ENCODE measurements at places on chromosomes 3 and 15. TPM values are rescaled to one million over a fixed set of nuclear protein-coding genes. Genes with fewer than 3 reads are reported as not detected.
A peak's percentile ranks its signal among the peaks of the same experiment; 100 is the strongest.

DNA sequence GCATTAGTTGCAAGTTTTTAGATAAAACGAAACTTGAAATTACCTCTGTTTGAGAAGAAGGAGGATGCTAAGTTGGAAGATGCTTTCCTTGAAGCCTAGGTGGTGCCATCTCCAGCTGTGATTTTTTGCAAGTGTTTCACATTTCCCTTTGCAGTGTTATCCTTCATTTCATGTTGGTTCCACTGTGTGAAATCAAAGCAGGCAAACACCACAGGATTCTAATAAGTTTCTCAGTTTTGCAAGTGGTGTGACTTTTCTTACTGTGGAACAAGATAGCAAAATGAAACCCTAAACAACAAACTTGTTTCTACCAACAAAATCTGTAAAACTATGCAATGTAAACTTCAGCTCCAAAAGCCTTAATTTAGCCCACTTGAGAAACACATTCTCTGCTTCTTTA lies 260.9 kb downstream of the OXSM start:
- no peak for DNase-seq

DNA sequence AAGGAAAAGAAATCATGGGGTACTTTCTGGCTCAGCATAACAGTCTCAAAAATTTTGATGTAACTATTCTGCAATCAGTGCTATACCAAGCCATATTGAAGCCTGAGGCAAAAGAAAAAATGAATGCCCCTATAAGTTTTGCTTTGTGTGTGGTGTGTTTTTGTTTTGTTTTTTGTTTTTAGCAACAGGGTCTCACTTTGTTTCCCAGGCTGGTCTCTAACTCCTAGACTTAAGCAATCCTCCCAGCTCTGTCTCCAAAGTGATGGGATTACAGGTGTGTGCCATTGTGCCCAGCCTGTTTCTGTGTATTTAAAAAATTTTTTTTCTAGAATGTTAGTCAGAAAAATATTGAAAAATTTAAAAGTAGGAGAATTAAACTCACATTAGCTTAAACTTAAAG lies 93.2 kb downstream of the ZNF280D start:
- peak; percentile 31 for DNase-seq

- DNase-seq: no peak
Observed at GRCh38 chr15:64856429-64857145, 14.9 kb downstream of the PLEKHO2 start.

GRCh38 chr3:64974401-64974800 lies 286.6 kb upstream of the ADAMTS9 start:
- no peak for DNase-seq

DNA sequence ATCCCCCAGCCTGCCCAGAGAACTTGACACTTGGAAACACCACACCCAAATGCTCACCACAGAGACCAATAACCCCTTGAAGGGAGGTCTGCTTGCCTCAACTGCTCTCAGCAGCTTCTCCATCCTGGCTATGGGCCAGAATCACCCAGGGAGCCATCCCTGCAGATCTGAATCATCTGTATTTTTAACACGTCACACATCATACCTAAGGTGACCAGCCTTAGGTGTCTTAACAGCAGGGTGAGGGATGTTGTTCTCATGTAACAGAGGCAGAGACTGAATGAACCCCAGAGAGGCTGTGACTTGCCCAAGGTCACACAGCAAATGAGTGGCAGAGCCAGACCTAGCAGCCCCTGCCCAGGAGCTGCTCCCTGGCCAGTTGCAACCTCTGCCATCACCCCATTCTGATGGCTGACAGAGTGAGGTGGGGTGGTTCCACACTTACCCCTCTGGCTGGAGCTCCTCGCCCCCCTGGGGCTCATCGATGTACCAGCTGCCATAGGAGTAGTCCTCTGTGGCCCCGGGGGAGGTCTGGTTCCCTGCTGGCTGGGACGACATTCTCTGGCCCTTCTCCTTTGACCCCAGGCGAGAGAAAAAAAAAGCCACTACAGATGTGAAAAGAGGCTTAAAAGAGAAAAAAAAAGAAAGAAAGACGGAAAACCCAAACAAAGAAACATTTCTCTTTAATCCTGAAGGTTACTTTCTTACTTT lies 722 bp downstream of the STRA6 start:
- DNase-seq: no peak

DNA sequence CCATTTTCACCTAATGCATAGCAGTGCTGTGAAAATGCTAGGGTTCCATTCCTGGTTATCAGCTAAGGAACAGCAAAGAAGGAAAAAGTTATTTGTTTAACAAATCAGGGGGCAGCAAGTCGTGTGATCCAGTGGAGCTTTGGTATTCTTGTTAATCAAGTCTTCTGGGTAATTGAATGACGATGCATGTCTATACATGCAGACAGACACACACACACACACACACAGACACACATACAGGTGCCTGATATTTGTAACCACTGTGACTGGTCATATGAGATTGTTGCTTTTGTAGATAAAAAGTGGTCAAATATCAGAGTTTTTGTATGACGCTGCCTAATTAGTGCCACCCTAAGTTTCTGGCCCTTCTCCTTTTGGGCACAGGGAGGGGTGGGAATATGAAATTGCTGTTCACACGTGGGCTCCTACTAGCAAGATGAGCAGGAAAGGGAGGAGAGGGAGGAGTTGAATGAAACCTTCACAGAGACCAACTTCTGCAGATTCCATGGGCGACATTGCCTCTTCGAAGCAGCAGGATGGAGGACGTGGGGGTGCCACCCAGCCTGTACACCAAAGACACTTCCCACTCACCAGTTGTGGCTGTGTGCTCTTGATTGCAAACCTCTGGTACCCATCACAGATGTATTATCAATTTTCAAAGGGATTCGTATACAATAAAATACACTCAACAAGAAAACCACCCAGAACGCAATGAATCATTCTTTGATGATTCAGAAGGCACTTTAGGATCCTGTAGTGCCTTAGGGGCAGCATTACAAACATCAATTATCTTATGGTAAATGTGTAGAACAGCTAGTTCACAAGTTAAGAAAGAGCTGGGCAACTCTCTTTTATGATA lies 281.9 kb upstream of the ICE2 start:
- DNase-seq: no peak

DNA sequence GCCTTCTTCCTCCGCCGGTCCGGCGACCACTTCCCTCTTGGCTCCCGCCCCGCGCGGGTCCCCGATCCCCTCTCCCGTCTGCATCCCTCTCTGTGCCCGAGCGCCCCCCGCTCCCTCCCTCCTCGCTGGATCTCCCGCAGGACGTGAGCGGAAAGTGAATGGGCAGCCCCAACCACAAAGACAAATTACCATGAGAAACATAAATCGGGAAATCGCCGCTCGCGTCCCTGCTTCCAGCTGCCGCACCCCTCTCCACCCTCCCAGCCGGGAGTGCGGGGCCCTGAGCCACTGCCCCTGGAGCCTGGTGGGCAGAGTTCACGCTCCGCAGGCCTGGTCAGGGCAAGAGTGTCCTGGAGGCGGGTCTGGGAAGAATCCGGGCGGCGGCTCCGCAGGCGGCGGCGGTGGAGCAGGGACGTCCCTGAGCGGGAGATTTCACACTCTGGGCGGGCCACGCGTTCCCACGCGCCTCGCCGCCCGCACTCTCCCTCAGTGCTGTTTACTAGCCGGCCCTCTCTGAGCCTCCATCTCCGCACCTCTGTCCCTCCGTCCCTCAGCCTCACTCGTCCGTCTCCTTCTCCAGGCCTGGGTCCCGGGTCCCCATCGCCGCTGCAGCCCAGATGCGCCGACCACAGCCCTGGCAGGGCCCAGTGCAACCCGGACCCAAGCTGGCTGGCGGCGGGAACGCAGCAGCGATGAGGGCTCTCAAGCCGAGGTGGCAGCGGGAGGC lies 835 bp downstream of the SEMA5B start:
- DNase-seq: peak; percentile 87

DNA sequence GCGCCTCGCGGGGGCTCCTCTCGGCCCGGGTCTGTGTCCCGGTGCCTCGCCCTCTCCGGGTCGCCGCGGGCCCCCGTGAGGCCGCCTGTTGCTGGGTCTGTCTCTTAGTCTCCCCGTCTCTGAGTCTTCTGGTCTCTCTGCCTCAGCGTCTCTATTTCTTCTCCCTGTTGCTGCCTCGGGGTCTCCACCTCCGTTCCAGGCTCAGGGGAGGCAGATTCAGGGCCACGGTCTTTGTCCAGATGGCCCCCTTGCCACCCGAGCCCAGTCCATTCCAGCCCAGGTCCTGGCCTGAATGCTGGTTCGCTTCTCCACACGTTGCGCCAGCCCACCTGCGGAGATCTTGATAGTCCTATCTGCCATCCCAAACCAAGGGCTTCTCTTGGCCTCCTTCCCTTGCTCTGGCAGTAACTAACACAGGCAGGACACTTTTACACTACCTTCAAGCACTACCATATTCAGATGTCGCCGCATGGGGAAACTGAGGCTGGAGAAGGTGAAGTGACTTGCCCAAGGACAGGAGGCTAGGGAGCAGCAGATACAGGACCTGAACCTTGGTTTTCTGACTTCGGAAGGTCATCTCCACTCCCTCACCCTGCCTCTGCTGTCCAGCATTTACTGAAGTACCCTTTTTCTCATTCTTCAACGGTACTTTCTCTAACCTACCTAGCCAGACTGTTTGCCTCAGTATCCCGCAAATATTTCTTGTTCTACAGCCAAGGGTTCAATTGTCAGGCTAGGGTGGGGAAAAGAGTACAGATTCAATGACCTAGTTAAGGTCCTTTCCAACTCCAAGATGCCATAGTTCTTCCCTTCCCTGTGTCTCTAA lies 616 bp upstream of the IGDCC4 start:
- peak; percentile 64 for DNase-seq

DNA sequence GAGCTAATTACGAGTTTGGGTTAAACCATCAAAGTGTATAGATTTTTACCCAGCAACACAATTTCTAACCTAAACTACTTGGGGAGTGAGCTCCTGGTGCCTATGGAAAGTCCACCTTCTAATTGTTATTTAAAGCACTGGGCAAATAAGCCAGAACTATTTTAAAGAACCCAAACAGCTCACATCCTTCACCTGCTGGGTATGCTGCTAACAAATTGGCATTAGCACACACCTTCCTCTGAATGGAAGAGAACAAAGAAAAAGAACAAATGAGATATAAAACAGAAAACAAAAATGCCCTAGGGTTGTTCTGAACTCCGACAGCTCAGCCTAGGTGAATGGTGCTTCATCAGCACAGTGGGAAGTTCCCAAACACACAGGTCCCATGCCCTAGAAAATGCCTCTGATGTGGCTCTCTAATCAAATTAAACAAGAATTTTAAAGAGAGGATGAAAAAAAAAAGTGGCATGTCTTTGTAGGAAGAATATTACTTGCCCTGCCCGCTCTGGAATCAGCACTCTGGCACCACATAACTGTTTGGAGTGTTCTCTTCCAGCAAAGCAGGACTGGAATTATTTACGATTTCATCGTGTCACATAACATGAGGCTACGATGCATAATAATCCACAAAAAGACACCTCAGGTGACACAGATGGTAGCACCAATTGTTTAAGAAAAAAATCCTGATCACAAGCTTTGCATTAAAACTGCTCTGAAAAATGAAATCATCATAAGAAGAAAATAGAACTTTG lies 334.4 kb downstream of the GBE1 start:
- peak; percentile 11 for DNase-seq

DNA sequence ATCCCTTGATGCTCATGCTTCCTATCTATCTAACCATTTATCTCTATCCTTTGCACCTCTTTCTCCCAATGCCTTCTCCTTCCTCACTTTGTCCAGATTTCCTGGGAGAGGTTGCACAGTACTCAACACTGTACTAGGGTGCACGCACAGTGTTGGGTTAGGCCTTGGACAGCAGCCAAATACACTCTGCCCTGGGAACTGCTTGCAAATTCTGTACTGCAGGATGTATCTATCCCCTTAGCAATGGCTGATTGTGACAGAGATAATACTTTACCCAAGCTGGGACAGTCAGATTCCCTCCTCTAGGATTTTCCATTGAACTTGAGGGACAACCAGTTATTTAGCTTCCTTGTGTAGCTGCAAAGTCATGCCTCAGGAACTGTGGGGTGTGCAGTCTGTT lies 113.3 kb downstream of the IL20RB start:
- DNase-seq: no peak

- DNase-seq: no peak
Observed at GRCh38 chr3:159413319-159413718, 575.3 kb upstream of the IL12A start.

GRCh38 chr3:5149306-5149880 lies 27.3 kb downstream of the ARL8B start:
- no peak for DNase-seq

DNA sequence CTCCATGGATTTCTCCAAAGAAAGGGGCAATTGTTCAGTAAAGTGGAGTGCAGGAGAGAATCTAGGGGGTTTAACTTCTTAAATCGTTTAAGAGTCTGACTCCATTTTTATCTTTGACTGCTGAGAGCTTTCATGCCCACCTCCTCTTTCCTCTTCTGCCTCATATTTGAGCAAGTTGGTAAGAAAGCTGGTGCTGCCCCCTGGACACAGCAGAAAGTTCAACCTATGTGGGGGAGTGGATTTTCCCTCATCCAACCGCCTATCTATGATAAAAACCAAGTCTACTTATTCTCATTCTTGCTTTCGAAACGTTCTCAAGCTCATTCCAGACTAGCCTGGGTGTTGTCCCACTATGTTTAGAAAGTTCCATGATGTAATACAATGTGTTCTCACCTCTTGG lies 26.0 kb downstream of the HHLA2 start:
- no peak for DNase-seq

DNA sequence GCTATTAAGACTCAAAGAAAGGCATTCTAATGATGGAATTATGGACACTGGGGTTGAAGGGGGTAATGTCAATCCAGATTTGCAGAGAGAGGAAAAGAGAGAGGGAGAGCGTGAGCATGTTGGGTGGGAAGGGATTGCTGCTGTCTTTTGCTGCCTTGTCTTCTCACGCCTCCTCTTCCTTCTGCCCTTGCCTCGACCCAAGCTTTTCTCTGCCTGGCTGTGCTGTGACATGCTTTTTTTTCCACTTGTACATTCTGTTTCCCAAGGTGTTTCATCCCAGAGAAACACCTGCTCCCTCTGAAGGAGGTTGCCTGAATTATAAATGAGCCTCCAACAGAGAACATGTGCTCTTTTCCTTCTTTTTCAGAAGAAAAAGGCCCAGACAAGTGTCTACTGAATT lies 80.3 kb downstream of the BDH1 start:
- no peak for DNase-seq

GRCh38 chr15:25742776-25743547 lies 120.2 kb downstream of the ATP10A start:
- no peak for DNase-seq

GRCh38 chr3:149003653-149004305 lies 12.4 kb downstream of the GYG1 start:
- DNase-seq: no peak

The SORD gene
- 55.0 TPM for total RNA-seq

The LEKR1 gene
- not detected for total RNA-seq

The REC114 gene
- total RNA-seq: not detected

The HGD gene
- not detected for total RNA-seq

Data from GM23338 (cell line).